Activated CD8-positive, alpha-beta memory T cell treated with anti-CD3 and anti-CD28 coated beads for 24 hours (primary cell): ENCODE measurements at places on chromosomes 3 and 15.

DNA sequence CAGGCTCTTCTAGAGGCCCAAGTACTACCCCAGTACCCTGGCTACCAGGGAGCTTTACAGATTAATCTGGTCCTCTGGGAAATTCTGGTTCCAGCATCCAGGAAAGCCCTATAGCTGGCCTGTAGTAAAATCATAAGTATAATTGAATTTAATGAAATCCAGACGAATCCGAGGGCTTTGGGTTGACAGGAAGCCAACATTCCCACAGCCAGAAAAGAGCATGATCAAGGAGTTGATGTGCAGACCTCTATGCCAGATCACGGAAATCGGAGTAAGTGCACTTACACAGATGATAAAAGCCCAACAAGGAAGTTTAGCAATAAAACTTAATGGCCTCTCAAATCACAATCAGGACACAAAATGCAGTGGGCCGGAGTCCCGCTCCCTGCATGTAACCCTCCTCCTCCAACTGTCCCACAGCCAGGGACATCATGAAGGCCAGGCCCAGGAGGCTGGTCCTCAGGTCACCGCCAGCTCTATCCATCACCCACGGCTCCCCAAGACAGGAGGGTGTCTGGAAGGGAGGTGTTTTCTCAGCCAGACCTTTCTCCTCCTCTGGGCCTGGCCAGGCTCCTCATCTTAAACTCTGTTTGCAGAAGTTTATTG is 62.8 kb upstream of the SEC22A start:
- no peak for DNase-seq

DNA sequence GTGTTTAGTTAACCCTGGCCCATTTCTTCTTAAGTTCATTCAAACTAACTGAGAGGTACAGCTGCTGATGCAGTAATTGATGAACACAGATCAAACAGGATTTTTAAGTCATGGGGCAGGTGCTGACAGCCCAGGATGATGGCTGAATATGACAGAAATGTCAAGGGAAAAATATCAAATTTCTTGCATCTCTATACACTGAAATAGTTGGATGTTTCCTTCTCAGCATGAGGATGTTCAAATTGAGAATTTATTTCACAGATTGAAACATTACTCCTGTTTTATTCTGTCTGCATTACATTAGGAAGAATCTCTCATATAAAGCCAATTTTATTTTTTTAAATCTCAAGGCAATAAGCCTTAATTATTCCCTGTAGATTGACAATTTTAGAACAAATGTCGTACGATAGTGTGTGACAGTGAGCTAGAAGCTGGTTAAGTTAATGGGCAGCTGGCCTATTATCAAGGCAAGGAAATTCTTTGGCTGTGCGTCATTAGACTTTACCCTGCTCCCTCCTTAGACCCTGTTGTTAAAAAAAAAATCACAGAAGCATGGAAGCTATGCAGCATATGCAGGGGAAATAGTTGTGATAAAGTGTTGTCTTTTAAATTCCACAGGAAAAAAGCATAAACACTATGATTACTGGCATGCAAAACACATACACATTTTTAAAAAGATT is 183.8 kb upstream of the KCNMB2 start:
- DNase-seq: no peak

DNA sequence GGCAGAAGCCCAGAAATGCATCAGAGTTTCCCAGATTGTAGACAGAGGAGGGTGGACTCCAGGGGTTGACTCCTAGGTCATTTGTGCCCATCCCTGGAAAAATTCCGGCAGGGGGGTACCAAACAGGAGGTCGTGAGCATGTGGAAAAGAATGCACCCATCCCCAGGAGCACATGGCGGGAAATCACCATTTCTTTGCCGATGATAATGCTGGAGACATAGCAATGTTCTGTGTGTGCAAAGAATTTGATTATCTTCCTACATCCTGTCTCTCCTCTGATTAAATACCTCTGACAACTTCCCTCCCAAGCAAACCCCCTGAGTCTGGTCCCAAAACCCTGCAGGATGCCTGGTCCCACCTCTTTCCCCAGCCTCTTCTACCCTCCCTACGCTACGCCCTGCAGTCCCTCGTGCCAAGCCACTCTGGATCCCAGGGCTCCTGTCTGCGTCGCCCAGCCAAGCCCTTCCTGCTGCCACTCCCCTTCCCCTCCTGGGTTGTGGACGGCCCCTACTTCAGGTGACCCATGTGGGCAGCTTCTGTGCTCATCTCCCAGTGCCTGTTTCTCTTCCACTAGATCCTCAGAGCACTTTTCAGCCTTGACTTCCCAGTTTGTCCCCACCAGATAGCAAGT is 15.8 kb downstream of the WNT7A start:
- DNase-seq: no peak

DNA sequence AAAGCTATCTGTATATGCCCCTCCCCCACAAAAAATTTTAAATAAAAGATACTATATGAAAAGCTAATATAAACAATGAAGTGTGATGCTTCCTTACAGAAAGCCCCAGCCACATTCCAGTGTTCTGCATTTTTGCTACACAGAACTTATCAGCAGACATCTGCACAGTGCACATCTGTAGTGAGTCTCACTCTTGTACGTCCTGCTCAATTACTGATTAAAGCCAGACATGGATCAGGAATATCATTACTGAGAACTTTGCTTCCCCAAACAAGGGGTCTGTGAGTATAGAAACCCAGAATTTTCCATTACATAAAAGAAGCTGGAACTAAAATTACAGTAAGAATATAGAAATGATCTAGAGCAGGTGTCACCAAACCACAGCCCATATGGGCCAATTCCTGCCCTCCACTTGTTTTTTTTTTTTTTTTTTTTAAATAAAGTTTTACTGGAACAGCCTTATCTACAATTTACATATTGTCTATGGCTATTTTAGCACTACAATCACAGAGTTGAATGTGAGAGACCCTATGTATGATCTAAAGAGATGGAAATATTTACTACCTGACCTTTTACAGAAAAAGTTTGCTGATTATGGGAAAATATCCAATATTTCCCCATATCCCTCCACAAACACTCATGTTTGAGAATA is 45.7 kb downstream of the UBP1 start:
- DNase-seq: no peak

- DNase-seq: no peak
Observed at GRCh38 chr3:52290596-52291507, 3.2 kb downstream of the GLYCTK start.

DNA sequence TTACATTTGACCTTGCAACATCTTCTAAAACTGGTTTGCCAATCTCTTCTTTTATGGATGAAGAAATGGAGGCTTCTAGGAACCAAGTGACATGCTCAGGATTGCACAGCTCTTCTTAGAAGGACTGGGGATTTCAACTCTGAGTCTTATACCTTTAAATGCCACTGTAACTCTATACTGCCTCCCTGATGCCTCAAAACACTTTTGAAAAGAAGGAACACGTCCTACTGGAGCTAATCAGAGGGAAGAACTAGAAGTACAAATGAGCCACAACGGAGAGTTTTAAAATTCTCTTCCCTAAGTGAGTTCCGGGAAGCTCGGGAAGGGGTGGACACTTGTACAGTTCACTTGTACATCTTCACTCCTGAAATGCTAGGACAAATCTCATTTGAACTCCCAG is 949 bp upstream of the MITF start:
- no peak for DNase-seq

DNA sequence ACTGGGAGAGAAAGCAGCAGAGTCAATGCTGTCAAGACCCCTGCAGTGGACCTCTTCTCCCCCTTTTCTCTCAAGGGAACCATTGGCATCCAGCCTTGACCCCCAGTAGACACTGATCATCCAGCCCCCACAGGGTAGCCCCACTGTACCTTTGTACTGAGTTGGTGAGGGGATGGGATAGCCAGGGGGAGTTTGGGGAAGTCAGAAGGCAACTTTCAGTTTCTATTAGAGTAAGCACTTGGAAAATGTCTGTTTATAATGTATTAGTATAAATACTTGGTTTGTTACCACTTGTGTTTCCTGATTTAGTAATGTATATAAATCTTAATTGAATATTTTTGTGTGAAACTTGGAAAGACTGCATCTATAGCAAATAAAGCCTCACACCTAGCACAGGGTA is 25.0 kb downstream of the DAG1 start:
- DNase-seq: no peak

GRCh38 chr15:29092376-29093064 is 177.1 kb downstream of the NSMCE3 start:
- DNase-seq: no peak

DNA sequence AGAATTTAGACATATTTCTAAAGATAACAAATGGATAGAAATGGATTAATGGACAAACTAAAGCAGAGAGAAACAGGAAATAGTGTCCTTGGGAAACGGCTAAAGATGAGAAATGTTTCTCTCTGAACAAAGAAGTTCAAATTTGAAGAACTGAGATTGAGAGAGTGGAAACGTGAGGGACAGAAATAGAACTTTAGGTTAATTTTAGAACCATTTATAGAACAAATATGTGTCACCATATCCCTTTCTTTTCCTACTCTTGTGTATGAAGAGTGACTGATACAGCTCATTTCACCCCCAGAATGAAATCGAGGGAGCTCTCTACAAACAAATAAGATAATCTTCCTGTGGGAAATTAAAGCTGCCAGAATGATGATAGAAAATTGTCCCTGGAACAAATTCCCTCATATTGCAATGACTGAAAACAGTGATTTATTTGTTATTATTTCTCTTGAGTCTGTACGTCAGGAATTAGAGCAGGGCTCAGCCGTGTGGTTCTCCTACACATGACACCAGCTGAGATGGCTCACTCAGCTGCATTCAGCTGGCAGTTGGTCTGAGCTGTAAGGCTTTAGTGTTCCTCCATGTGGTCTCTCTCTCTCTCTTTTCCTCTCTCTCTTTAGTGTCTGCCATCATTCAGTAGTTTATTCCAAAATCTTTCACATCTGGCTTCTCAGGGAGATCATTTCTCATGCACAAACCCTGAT is 46.6 kb upstream of the ARPP21 start:
- no peak for DNase-seq

DNA sequence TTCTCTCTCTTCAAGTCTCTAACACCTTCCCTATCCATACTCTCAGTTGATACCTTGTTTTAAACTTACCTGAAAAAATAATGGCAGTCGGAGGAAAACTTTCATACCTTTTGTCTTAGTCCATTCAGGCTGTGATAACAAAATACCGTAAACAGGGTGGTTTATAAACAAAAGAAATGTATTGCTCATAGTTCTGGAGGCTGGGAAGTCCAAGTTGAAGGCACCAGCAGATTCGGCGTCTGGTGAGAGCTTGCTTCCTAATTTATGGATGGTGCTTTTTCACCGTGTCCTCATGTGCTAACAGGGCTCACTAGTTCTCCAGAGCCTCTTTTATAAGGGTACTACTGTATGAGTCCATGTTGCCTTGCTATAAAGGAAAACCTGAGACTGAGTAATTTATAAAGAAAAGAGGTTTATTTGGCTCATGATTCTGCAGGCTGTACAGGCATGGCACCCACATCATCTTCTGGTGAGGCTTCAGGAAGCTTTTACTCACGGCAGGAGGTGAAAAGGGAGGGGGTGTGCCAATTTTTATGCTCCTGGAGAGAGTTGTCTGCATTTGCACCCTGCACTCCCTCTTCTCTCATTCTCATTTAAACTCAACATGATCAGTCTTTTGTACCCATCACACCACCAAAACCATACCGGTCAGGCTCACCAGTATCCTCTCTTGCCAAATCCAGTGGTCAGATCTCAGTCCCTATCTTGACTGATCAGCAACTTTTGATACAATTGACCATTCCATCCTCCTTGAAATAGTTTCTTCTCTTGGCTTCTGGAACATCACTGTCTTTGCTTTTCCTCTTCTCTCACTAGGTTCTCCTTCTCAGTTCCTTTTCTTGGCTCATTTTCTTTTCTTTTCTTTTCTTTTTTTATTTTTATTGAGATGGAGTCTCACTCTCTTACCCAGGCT is 21.6 kb downstream of the ST6GAL1 start:
- DNase-seq: no peak

- no peak for DNase-seq
Observed at GRCh38 chr3:140386357-140387100, 291.3 kb upstream of the TRIM42 start.

DNA sequence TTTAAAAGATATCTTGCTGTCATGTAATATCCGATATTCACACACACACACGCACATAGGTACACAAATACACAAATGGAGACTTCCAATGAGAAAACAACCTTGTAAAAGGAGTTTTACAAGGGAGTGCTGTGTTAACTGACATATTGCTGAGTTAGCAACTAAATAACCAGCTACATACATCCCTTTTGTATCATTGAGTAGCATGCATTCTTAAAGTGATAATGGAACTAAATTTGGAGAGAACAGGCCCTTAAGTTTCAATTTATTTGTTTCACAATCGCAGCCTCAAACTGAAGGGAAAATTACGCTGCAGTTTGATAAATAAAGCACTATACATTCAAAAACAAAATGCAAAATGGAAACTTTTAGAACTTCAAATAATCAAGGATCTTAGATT is 1046.0 kb upstream of the NR2F2 start:
- DNase-seq: no peak

DNA sequence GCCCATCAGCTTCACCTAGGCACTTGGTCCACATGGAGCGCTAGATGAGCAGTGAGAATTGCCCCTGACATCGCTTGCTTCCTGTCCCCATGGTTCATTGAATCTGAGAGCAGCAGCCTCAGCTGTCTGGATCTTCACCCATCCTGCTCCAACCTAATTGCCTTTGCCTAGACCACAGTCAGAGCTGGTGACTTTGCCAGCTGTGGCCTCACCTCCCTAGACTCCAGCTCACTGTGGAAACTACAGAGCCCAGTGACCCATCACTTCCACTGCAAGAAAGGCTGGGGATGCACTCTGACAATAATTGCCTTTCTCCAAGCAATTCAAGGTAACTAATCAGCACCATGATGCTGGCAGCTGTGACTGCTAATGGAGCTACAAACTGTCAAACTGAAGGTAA is 30.6 kb upstream of the SLC6A1 start:
- no peak for DNase-seq

- DNase-seq: no peak
Observed at GRCh38 chr15:78243491-78243941, 9.2 kb upstream of the ACSBG1 start.

GRCh38 chr3:195154793-195155535 is 116.0 kb downstream of the XXYLT1 start:
- DNase-seq: no peak

- no peak for DNase-seq
Observed at GRCh38 chr3:16455966-16456365, 57.5 kb downstream of the RFTN1 start.

GRCh38 chr15:68209735-68210408 is 4.7 kb upstream of the CALML4 start:
- peak; percentile 74 for DNase-seq

GRCh38 chr3:99683876-99684275 is 45.5 kb downstream of the COL8A1 start:
- no peak for DNase-seq

DNA sequence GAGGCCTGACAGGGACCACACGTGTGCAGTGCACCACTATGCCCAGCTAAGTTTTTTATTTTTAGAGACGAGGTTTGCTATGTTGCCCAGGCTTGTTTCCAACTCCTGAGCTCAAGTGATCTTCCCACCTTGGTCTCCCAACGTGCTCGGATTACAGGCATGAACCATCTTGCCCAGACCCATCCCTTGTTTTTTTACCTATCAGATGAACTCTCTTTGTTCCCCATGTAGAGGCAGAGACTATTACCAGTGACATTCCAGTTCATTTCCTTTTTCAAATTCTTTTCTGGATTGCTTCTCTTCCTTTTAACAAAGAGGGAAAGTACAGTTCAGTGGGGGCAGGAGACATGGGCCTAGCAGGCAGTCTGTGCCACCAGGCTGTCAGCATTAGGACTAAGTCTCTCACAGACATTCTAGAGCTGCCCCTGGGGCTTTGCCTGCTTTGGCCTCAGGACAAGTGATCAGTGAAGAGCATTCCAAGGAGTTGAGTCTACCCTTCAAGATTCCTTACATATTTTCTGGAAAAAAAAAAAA is 103.5 kb upstream of the SLC7A14 start:
- no peak for DNase-seq
